Globus pallidus (tissue), 1 donor: ENCODE measurements at places on chromosomes 13 and 19.
A peak's percentile ranks its signal among the peaks of the same experiment; 100 is the strongest.

- DNase-seq: no peak
Observed at GRCh38 chr13:93903909-93904308, 575.6 kb downstream of the DCT start.

GRCh38 chr13:100917011-100917410 lies 242.4 kb upstream of the TMTC4 start:
- no peak for DNase-seq

- DNase-seq: peak; percentile 23
Observed at GRCh38 chr13:25300861-25301346, 521 bp upstream of the NUP58 start.

DNA sequence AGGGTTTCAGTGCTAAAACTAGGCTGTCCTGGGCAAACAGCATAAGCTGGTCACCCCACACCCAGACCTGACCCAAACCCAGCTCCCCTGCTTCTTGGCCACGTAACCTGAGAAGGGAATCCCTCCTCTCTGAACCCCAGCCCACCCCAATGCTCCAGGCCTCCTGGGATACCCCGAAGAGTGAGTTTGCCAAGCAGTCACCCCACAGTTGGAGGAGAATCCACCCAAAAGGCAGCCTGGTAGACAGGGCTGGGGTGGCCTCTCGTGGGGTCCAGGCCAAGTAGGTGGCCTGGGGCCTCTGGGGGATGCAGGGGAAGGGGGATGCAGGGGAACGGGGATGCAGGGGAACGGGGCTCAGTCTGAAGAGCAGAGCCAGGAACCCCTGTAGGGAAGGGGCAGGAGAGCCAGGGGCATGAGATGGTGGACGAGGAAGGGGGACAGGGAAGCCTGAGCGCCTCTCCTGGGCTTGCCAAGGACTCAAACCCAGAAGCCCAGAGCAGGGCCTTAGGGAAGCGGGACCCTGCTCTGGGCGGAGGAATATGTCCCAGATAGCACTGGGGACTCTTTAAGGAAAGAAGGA lies 2.8 kb downstream of the PPP1R12C start:
- DNase-seq: no peak

- DNase-seq: no peak
Observed at GRCh38 chr19:34837262-34837661, 64.2 kb upstream of the ZNF599 start.
